ENCODE measurements at places on chromosomes 1 and 21. TPM values are rescaled to one million over a fixed set of nuclear protein-coding genes. Genes with fewer than 3 reads are reported as not detected.

DNA sequence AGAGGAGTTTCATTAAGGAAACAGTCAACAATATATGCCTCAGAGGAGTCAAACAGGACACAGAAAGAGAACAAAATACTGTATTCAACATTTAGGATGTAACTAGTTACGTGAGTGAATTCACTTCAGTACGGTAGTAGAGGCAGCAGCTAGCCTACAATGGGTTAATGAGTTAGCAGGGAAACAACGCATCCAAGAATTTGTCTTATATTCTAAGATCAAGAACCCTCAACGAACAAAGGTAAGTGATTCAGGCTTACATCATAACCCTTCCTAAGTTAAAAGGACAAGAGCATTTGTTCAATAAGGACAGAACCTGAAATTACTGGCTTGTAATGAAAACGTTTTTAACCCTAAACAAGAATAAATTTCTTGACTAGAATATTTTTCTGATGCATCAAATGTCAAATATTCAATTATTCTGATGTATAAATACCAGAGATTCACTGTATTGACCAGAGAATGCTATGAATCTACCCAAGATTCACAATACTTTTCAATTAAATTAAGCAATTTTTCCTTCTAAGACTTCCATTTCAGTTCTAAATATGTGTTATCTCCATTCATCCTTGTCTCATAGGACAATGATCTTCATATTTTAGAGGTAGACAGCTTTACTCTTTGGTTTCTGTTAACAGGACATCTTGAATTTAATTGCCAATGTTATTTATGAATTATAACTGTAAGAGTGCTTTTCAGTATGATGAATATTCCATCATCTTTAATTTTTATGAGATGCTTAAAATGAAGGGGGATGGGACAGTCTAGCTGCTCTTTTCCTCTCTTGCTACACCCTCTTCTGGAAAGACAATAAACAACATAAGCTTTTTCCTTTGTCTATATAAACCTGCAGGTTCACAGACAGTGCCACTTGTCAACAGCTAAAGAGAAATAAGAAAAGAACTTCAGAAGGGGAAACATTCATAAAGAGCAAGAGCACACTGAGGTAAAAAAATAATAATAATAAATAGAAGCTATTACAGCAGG, 209.5 kb downstream of the SMYD3 start:
- no peaks in the 10 kb centered on the region for H3K27me3 ChIP-seq
- no peaks in the 10 kb centered on the region for H3K4me1 ChIP-seq
- H3K36me3 ChIP-seq = no peaks in the 10 kb centered on the region
- DNase-seq = no peak
- H3K4me3 ChIP-seq = no peak overlapping the region

GRCh38 chr1:154833841-154834240, 36.2 kb downstream of the KCNN3 start:
- H3K27ac ChIP-seq = no peak overlapping the region
- no peaks in the 10 kb centered on the region for H3K4me1 ChIP-seq
- H3K4me3 ChIP-seq = no peak overlapping the region

DNA sequence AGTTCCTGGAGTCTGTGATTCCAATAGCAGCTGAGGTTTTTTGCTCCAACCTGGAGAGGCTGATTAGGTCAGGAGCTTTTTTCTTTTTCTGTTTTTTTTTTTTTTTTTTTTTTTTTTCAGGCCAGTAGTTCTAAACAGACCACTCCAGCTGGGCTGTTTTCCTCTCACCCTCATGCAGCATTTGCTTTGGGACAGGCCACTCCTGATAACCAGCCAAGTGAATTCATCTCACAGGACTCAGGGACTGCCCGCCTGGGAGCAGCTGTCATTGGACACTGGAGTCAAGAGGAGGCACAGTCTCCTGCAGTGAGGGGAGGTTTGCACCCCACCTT, 22.9 kb downstream of the PLXNA2 start:
- H3K36me3 ChIP-seq = no peaks in the 10 kb centered on the region
- H3K27me3 ChIP-seq = no peaks in the 10 kb centered on the region
- DNase-seq = no peak
- no peaks in the 10 kb centered on the region for H3K4me1 ChIP-seq

Gene SPRR4
- total RNA-seq = not detected

Gene MASP2
- not detected for total RNA-seq

DNA sequence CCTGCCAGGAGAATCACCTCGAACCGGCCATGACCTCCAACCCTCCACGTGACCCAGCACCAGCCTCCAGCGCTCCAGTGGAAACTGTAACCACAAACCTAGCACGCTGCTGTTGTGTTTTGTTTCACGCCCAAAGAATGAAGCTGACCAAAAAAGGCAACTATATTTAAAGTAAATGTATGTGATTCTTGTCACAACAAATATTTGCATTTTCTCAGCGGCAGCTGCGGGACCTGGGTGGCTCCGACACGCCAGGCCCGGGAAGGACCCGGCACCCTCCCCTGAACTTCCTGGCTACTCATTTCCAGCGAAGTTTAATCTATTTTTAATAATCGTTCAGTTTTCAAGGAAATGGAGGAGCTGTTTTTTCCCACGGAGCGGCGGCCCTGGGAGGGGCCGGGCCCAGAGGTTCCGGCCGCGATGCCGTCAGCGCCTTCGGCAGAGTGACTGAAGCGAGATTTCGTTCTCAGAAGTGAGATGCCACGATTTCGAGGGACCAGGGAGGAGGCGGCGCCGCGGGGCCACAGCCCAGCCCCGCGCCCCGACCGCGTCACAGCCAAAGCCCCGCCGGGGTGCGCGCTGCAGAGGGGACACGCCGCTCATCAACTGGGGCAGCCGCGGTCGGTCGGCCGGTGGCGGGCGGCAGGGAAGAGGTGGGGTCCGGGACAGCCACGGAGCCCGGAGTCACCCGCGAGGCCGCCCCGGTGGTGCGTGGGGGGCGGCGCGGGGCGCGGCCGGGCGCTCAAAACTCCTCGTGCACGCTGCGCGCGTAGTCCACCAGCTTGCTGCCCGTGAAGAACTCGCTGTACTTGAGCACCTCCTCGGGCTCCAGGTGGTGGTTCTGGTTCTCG, 3.0 kb upstream of the TNFRSF4 start:
- no peak for DNase-seq
- no peak overlapping the region for H3K4me3 ChIP-seq
- H3K27me3 ChIP-seq = no peaks in the 10 kb centered on the region
- no peaks in the 10 kb centered on the region for H3K36me3 ChIP-seq
- peaks cover 24% of the 10 kb centered on the region for H3K4me1 ChIP-seq
- H3K27ac ChIP-seq = no peak overlapping the region

GRCh38 chr1:186899977-186900376, 71.2 kb downstream of the PLA2G4A start:
- H3K4me3 ChIP-seq = no peak overlapping the region
- no peak overlapping the region for H3K27ac ChIP-seq
- H3K4me1 ChIP-seq = no peaks in the 10 kb centered on the region
- H3K36me3 ChIP-seq = no peaks in the 10 kb centered on the region

Measured in naive thymus-derived CD4-positive, alpha-beta T cell (primary cell).